ENCODE measurements at places on chromosomes 4 and X. TPM values are rescaled to one million over a fixed set of nuclear protein-coding genes. Genes with fewer than 3 reads are reported as not detected.

Gene SLC9A7
- 4.7 TPM for total RNA-seq

Gene MAGEC2
- total RNA-seq: not detected

DNA sequence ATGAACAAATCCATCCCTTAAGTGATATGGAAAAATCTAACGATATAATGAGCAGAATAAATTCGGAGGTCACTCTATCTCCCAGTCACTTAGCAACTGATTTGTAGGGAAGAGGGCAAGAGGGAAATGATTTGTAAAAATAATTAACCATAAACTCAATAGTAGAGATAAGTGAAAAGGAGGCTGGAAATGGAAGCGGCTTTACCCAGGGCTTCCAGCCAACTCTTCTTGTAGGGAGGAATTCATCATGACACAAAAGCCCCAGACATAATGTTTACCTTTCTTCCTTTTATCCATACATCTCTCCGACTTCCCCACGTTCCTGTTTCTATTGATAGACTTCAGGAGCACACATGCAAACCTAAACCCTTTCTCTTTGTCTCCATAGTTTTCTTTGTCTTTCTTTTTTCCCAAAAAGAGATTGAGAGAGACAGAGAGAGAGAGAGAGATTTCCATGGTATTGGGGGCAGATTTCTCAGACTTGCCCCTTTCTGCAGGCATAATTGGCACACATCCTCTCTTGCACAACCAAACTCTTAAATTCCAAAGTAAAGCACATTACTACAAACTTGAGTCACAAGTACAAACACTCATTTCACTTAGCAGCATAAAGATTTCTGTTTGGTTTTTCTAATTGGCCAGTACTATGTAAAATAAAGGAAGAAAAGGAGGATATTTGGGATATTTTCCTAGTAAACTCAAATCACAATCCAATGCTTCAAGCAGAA is 140.9 kb downstream of the MAPK10 start:
- no peak overlapping the region for H3K4me3 ChIP-seq
- no peak for DNase-seq
- H3K4me1 ChIP-seq: no peaks in the 10 kb centered on the region
- no peak overlapping the region for H3K27ac ChIP-seq
- no peaks in the 10 kb centered on the region for H3K36me3 ChIP-seq

- DNase-seq: no peak
- H3K36me3 ChIP-seq: no peaks in the 10 kb centered on the region
- H3K4me3 ChIP-seq: no peak overlapping the region
- H3K27ac ChIP-seq: no peak overlapping the region
- H3K27me3 ChIP-seq: no peaks in the 10 kb centered on the region
Observed at GRCh38 chrX:80817002-80817401, 7.3 kb upstream of the BRWD3 start.

- no peaks in the 10 kb centered on the region for H3K27me3 ChIP-seq
- no peaks in the 10 kb centered on the region for H3K36me3 ChIP-seq
- no peaks in the 10 kb centered on the region for H3K4me1 ChIP-seq
- no peak for DNase-seq
- no peak overlapping the region for H3K27ac ChIP-seq
- H3K4me3 ChIP-seq: no peak overlapping the region
Observed at GRCh38 chr4:109708990-109709389, 5.7 kb upstream of the CASP6 start.
